Stimulated activated CD4-positive, alpha-beta T cell treated with anti-CD3 and anti-CD28 coated beads, Interleukin-1b, Interleukin-23, amount 100 ng/mL, for 1 hour (primary cell): ENCODE measurements at places on chromosomes 3 and 15.

- DNase-seq: no peak
Measured at GRCh38 chr15:31957581-31957980, 72.7 kb upstream of the CHRNA7 start.

- DNase-seq: no peak
Measured at GRCh38 chr15:49035825-49036224, 10.4 kb downstream of the SECISBP2L start.

GRCh38 chr3:58562498-58562897 is 14.7 kb downstream of the FAM107A start:
- no peak for DNase-seq

DNA sequence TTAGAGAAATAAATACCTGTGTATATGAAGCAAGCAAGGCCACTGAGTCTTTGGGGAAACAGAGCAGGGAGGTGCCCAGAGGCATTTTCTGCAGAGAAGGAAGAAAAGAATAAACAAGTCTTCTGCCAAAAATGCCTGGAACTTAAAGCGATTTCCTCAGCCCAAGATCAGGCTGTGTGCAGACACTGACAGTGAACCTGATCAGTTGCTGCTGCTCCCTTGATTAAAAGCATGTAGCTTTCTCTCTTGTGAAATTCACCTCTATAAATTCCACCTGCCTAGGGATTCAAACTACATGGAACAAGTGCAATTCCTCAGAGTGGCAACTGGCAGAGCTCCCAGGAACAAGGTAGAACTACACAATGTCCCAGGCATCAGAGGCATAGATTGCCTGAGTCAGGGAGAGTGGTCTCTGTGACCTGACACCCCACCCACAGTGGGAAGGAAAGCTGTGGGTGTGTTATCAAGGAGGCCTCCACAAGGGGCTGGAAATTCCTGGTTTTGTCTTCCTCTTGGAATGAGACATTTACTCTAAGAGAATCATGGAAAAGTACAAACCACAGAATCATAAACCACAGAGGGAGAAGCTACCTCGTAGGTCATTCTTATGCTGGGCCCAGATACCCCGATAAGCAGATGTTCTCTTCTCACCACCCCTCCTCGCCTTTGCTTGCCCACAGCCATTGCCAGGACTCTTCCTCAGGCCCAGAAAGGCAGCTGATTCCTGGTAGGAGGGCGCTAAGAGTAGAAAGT is 1.8 kb upstream of the ZBTB38 start:
- no peak for DNase-seq

GRCh38 chr15:71530116-71530515 is 280.2 kb upstream of the NR2E3 start:
- DNase-seq: no peak

- DNase-seq: no peak
Measured at GRCh38 chr3:175316799-175317198, 457.7 kb downstream of the NAALADL2 start.

DNA sequence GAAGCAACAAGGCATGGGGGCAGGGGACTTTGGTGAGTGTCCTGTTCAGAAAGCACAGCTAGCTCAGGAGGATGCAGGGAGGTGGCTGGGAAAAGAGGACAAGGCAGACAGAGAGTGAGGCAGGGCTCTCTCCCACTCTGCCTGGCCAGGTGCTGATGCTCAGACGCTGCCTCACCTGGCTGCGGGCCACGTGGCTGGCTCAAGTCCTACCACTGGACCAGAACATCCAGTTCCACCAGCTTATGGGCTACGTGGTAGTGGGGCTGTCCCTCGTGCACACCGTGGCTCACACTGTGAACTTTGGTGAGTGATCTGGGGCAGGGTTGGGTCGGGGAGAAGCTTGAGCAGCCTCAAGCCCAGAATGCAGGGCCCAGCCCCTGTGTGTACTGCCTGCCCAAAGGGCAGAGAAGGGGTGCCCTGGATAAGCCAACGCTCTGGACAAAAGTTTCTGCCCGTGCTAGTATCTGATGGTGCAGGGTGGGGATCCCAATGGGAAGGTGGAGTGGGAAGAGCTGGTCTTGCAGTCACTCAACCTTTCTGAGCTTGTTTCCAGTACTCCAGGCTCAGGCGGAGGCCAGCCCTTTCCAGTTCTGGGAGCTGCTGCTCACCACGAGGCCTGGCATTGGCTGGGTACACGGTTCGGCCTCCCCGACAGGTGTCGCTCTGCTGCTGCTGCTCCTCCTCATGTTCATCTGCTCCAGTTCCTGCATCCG is 20.9 kb downstream of the NOX5 start:
- no peak for DNase-seq

DNA sequence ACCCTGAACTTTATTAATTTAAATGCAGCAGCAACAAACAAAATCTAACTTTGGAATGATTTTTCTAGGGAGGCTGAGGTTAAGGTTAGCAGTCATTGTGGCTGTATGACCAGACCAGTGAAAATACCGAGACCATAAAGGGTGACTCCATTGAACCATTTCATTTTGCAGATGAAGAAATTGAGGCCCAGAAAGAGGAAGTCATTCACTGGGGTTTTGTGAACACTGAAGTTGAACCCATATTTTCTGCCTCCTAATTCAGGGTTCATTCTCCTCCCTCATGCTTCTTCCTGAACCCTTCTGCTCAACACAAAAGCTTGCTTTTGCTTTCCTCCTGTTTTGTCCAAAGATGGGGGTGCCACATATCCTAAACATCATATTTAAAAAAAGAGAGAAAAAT is 65.8 kb upstream of the PLCL2 start:
- DNase-seq: no peak

GRCh38 chr3:159418571-159419526 is 569.8 kb upstream of the IL12A start:
- DNase-seq: no peak

- no peak for DNase-seq
Measured at GRCh38 chr15:90151989-90152645, 49.0 kb upstream of the SEMA4B start.

GRCh38 chr15:58473724-58474123 is 41.9 kb downstream of the LIPC start:
- DNase-seq: no peak
